Kidney tubule cell (primary cell): ENCODE measurements at places on chromosomes 4 and X.

GRCh38 chr4:35818520-35818919 lies 425.8 kb downstream of the ARAP2 start:
- DNase-seq: no peak

DNA sequence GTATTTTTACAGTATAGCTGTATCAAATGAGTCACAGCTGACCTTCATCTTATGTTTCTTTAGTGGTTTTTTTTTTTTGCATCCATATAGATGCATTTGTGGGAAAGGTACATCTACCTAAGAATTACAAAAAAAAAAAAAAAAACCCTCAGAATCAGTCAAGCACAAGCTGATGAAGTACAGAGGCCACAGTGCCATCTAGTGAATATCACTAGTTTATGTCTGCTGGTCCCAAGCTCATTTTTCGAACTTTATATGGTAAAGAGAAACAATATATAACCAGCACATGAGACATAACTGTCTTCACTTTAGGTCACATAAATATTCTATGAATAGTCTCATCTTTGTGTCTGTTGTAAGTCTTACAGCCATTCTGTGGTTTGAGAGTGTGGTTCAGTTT lies 220.1 kb downstream of the DLG3 start:
- DNase-seq: peak; percentile 28

DNA sequence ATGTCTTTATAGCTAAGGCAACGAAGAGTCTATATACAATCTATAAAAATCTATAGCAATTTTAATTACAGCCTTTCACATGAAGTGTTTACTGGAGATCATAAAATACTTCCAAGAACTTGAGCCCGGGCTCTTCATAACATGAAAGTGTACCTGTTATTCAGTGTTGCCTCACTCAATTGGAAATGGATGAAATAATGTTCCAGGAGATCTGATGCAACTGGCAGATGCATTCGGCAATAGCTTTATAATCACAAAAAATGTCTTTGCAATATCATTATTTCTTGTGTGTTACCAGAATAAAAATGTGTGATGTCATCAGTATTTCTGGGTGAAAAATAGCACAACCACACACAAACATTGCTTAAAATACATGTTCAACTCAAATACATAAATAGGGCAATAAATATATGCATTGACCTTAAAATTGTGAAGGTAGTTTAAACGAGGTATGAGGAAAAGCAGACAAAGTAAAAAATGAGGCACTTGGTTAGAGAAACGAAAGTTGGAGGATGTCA lies 1266.8 kb upstream of the PCDH7 start:
- no peak for DNase-seq

DNA sequence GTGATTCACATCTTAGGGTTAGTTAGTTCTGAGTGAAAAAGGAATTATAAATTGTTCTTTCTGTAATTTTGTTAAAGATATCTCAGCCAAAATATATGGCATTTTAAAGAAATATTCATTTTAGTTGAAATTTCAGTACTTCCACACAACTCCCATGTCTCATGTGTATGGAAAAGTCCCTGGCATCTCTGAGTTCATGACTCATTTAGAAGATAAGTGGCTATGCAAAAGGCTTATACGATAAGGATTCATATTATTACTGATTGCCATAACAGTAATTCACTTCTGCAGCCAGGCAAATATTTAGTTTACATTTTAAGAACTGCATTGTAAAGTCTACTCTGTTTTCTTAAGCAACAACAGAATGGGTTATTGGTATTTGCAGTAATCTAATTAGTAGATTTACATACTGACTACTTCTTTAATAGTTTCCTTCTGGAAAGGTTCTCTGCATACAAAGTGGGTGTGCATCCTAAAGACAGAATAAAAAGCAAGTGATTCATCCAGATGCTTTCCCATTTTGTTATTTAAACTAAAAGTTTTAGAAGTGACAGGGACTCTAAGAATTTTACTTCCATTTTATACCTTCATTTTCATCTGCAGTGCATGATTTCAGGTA lies 682.4 kb upstream of the PABPC4L start:
- no peak for DNase-seq

GRCh38 chrX:46882266-46882665 lies 30.0 kb upstream of the JADE3 start:
- no peak for DNase-seq

GRCh38 chr4:132097041-132097440 lies 1052.1 kb upstream of the PCDH10 start:
- no peak for DNase-seq

DNA sequence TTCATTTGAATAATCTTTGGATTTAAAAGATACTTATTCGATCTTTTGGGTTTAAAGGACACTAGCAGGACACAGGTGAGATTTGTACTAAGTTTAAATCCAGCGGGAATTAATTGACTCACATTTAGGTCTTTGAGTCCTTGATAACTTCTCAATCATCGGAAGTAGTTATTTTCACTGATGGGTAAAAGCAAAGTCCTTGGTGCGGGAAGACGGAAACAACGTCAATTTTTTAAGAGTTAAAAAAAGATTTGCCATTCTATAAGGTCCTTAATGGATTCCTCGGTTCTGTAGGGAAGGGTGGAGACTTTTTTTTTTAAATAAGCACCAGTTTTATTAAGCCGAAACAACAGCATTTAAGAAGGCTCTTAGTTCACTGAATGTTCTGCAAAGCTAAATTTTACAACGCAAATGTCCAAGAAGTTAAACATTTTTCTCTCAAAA lies 2.9 kb downstream of the TMSB4X start:
- DNase-seq: no peak

- no peak for DNase-seq
Measured at GRCh38 chr4:181524499-181524898, 718.7 kb upstream of the TENM3 start.

DNA sequence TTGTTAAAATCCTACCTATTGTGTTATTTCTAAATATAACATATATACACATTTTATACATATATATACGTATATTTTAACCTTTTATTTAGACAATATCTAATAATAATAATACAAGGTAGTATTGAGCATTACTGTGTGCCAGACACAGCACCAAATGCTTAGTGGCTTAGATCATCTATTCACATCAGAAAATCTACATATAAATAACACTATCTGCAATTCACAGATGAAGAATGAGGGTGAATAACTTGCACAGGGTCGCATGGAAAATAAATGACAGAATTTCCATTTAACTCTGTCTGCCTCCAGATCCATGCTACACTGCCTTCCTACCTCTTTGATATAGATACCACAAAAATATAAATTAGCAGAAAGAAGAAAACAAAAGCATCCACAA lies 37.7 kb downstream of the SHROOM4 start:
- DNase-seq: no peak

GRCh38 chr4:7831858-7832730 lies 107.6 kb downstream of the AFAP1 start:
- no peak for DNase-seq

DNA sequence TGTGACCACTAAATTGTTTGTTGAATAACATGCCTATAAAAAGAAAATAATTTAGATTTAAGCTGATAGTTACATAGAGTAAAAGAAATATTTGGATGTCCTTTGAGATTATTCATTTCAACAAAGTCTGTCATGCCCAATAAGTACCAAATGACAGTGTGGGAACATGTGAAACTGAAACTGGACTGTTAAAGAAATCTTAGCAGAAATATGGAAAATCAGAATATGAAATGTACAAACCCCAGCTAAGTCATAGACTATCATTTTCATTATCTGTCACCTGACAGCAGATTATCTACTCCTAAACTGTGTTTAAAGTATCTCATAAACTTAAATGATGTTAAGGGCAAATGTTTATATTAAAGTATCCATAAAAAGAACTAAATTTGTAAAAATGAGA lies 437.8 kb upstream of the FAM241A start:
- DNase-seq: no peak

DNA sequence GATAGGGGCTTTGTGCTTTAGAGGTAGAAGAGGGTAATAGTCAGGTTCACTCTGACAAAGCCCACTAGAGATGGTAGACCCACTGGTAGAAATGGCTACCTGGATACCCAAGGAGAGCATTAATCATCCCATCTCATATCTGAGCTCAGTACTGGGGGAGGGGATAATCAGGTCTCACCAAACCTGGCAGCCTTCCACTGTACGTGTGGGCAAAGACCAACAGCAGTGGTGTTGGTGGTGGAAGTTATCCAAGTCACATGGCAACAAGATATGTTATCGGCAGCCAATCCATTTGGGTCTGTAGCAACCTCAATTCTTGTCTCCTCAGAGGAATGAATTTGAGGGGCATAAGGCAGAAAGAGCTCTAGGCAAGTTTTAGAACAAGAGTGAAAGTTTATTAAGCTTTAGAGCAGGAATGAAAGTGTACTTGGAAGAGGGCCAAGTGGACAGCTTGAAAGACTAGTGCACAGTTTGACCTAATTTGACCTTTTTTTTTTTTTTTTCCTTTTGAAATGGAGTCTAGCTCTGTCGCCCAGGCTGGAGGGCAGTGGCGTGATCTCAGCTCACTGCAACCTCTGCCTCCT lies 67.0 kb upstream of the CXCL13 start:
- peak; percentile 85 for DNase-seq

DNA sequence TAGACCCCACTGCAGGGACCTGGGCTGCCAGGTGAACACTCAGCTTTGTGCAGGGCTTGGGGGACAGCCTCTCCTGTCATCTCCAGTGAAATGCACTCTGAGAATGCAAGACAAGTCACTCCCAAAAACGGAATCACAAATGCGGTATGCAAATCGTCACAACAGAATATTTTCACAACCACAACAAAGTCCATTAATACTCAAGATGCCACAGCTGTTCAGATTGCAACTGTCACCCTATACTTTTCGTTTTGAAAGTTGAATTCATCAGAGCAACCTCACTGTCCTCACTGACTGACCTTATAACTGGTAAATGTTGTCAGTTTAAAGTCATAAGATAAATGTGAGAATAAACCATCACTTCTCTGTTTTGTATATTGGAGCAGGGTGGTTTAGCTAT lies 16.6 kb downstream of the JAKMIP1 start:
- no peak for DNase-seq

- DNase-seq: no peak
Measured at GRCh38 chr4:7803371-7803770, 136.3 kb downstream of the AFAP1 start.

DNA sequence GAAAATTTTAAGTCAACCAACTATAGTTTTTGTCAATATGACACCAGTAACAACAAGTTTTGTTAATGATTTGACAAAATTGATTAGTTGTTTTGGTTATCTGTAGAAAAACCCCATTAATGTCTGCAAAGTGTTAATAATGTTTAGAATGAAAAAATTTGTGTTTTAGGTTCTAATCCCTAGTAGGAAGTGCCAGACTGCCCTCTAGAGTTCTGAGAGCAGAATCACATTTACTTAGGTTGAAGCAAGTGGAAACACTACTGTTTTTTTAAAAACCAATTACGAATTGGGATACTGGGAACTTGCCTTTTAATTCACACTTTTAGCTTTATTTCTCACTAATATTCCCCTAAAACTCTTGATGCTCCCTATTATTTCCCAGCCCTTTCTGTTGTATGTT lies 101.1 kb upstream of the CYLC1 start:
- DNase-seq: peak; percentile 22

DNA sequence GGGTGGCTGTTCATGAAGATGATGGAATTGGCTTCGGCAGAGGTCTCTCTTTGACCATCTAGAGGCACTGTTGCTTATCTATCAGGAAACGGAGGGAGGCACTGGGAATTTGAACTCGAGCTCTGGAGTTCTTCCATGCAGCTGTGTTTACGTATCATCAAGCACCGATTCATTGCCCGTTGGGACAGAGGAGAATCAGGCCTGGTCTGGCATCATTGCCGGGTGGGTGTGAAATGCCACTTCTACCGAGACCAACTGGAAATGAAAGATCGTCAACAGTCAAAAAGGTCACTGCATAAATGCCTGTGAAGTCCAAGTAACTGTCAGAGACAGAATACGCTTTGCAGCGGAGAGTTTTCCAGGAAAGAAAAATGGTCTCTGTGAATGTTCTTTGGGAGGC lies 166.9 kb downstream of the ASMT start:
- no peak for DNase-seq

DNA sequence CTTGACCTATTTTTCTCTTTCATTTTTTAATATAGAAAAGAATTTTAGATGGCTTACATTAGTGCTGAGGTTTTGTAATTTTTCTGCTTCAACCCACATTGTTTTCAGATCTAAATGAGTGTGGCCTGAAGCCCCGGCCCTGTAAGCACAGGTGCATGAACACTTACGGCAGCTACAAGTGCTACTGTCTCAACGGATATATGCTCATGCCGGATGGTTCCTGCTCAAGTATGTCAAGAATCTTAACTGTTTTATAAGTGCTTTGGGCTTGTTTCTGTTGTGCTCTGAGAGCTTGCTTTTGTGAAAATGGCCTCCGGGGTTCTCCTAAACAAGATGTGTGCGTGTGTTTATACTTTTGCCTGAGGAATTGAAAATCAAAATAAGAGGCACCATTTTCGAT lies 41.6 kb downstream of the NPNT start:
- peak; percentile 20 for DNase-seq

DNA sequence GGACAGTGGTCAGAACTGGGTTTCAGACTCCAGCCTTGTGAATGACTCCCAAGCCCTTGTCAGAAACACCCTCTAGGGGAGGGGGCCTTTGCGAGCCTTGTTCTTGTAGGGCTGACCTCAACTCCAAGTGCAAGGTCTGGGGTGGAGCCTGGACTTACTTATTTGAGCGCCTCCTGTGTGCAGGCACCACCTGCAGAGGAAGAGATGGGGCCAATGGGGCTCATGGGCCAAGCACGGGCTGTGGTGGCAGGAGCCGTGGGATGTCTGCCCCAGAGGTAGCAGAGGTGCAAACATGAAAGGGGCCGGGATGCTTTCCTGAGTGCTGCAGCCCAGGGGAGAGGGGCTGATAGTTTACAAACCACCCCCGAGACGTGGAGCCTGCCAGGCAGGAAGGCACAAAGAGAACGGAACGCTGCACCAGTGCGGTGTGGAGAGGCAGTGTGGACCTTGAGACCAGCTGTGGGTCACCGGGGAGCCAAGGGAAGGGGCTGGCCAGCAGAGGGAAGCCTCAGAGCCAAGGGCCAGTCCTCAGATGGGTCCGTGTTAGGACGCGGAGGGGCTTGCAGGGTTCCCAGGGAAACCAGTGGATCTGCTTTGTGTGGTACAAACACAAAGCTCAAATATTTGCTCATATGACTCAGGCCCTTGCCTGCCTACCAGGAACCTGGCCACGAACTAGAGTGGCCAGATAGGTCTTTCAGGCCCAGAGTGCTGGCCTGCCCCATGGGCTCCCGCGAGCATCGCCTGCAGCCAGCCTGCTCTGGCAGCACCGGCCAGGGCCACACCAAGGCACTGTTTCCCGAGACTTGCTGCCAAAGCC lies 8.7 kb upstream of the TADA2B start:
- DNase-seq: peak; percentile 79

GRCh38 chr4:67343199-67343598 lies 202.1 kb downstream of the CENPC start:
- no peak for DNase-seq

- no peak for DNase-seq
Measured at GRCh38 chrX:78321809-78322208, 5.6 kb downstream of the CYSLTR1 start.

GRCh38 chr4:22192084-22192511 lies 243.5 kb upstream of the KCNIP4 start:
- peak; percentile 42 for DNase-seq

- DNase-seq: peak; percentile 98
Measured at GRCh38 chr4:156933633-156934258, 37.9 kb downstream of the PDGFC start.
